Body of pancreas (tissue), 4 donors: ENCODE measurements at places on chromosomes 4 and X. TPM values are rescaled to one million over a fixed set of nuclear protein-coding genes. Genes with fewer than 3 reads are reported as not detected.

DNA sequence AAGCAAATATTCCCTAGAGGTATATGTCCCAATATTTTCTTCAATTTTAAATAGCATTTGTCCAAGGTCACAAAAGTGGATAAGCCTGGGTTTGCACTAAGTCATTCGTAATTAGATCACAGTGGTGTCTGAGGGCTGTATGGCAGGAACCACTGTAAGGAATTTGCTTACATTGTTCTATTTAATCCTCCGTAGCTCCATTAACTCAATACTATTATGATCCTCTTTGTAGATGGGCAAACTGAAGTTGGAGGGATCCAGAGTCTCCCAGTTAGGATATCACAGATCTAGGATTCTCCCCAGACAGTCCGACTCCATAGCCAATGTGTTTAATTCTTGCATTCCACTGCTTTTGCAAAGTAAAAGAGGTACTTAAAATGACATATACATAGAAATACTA is 242.7 kb upstream of the DCAF8L1 start:
- DNase-seq: no peak

- DNase-seq: no peak
Observed at GRCh38 chr4:23422878-23423277, 467.0 kb downstream of the PPARGC1A start.

- DNase-seq: no peak
Observed at GRCh38 chrX:106331606-106332005, 163.5 kb downstream of the PWWP3B start.

DNA sequence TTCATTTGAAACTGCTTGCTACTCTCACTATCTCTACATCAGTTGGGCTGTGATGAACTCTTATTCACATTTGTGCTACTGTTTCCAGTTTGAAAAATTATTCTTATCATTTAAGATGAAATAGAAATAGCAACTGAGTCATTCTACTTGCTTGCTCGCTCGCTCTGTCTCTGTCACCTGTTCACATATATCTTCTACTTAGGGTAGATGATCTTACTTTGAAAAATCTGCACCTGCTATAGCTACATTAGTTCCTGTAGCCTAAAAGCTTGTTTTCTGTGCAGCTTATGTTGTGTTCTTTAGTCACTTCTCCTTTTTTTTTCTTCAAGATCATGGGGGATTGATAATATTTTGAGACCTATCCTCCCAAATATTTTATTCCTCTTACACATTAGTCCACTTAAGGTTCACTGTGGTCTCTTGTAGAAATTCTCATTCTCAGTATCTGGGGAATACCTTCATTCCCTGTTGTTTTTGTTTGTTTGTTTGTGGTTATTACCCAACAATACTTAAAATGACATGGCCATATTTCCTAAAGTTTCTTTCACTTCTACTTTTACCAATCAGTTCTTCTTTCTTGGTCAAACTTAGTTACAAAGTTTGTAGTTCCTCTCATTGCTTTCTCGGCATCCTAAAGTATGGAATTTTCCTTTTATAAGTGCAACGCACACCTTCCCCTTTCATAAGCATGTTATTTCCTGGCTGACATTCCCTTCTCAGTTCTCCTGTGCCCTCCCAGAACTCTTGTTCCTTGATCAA is 36.5 kb downstream of the CLCN5 start:
- DNase-seq: no peak

GRCh38 chrX:67574696-67575095 is 30.9 kb downstream of the AR start:
- DNase-seq: no peak

DNA sequence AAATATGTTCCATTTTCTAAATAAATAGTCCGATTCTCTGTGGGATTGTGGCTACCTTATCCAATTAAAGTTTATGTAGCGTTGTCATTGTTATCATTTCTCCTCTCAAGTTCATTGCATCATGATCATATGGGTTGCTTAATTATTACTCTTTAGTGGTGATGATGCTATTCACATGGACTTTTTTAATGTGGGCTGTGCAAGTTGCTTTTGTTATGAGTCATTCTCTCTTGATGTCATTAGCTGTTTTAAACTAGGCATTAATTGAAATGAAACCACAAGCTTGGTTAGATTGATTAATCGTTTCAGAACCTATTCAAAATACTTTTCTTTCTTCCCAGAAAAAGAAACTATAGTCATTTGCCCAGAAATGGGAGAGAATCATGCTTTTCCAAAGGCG is 38.2 kb downstream of the NHS start:
- DNase-seq: no peak

- DNase-seq: no peak
Observed at GRCh38 chr4:47367761-47368160, 95.7 kb downstream of the COMMD8 start.

DNA sequence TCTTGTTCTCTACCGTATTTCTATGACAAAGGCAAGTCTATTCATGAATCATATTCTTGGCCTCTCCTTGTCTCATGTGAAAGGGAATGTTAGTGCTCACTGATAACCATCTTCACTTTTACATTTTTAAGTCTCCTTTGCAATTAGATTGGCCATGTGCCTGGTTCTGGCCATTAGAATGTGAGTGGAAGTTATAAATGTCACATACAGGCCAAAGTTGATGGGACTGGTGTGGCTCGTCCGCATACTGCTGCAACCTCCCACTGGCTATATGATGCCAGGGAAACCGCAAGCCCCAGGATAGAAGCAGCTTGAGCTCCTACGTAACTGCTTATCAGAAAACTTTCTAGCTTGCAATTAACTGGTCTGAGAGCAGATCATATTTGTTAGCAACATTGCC is 86.1 kb downstream of the MAGEC1 start:
- DNase-seq: peak; percentile 11

- no peak for DNase-seq
Observed at GRCh38 chr4:124432500-124432899, 280.0 kb downstream of the ANKRD50 start.

GRCh38 chr4:60019180-60019579 is 1180.9 kb upstream of the ADGRL3 start:
- no peak for DNase-seq

GRCh38 chr4:28723371-28723770 is 1862.7 kb downstream of the STIM2 start:
- DNase-seq: no peak

NEUROG2 gene
- not detected for total RNA-seq

P2RY4 gene
- 1.3 TPM for total RNA-seq

F9 gene
- not detected for total RNA-seq

CENPVL2 gene
- total RNA-seq: not detected

LRCH2 gene
- 0.33 TPM for total RNA-seq

RBM46 gene
- not detected for total RNA-seq

SMC1A gene
- 38.6 TPM for total RNA-seq
